Dorsolateral prefrontal cortex (tissue), 122 donors: ENCODE measurements at places on chromosomes 6 and 20.

DNA sequence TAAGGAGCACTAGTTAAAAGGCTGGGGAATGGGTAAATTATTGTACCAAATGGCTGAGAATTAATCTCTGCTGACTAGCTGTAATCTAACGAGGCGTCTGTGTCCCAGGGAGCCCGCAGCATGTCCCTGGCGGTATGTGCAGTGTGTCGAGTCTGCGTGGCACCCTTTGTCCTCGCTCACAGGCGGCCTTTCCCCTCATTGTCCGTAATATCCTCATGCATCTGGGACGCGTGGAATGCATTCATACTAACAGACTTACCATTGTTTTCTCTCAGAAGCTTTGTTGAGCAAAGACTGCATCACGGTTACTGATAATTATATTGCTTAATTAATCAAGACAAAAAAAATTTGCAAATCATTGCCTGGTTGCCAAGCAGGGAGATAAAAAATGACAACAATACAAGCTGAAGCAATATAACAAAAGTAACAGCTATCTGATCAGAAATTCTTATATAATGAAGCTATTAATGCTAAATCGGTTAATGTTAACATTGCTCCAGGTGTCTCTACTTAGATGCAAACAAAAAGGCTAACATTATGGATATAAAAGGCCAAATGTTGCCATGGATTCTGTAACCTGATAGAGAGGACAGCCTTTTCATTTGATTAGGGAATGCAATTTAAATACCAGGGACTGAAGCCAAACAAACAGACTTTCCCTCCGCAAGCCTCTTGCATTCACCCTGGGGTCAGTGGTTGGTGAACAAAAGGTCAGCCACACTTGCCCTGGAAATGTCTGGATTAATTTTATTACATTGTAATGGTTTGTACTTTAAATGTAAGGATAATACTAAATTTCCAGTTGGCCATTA is 124.8 kb downstream of the INSM1 start:
- peak; percentile 89 for DNase-seq

DNA sequence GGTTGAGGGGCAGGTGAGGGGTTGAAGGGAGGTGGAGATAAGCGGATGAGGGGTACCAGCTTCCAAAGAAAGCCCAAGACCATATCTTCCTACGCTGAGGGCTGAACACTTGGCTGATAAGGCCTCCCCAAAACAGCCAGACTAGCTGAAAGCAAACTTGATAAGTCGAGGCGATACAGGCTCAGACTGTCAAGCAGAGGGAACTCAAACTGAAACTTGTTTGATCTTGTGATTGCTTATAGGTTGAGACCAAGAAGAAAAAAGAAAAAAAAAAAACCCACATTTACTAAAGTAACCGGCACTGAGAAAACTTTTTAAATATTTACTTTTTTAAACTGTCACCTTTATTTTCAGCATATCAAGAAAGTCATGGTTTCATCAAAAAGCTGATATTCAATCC is 73.6 kb downstream of the TRERF1 start:
- DNase-seq, result no peak

- DNase-seq, result no peak
Measured at GRCh38 chr6:80689716-80690395, 583.4 kb downstream of the BCKDHB start.

- DNase-seq, result peak; percentile 78
Measured at GRCh38 chr6:158536891-158537798, 22.7 kb upstream of the TMEM181 start.

DNA sequence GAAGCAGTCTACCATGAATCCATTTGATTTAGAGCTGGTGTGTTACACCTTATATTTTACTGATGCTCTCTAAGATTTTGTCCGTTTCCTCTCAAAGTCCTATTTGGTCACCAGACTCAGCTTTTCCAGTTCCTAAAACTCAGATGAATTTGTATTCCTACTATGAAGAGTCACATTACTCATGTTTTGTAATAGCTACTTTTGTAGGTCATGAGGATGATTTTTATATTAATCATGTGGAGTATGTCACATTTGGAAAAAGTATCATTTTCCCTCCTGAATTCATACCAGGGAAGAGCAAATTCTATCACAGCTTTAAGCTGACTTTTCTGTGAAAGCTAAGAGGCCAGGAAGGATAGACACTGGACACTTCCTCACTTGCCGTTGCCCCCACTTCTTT is 140.6 kb upstream of the SCGN start:
- no peak for DNase-seq

DNA sequence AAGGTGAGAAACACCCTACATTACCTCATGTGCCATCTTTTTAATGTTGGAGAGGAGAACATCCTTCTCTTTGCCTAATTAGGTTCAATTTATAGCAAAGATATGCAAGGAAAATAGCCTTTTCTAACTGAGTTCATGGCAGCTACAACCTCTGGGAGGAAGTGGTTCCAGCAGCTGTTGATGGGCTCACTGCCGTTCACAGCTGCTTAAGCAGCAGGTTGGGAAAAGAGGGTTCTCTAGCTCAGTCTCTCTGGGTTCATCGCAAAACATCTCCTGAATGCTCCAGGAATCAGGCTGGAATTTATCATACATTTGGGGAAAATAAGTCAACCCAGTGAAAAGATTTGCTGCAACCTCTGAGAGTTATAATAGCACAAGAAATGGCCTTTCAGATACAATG is 115.1 kb downstream of the UNC5CL start:
- DNase-seq, result no peak

DNA sequence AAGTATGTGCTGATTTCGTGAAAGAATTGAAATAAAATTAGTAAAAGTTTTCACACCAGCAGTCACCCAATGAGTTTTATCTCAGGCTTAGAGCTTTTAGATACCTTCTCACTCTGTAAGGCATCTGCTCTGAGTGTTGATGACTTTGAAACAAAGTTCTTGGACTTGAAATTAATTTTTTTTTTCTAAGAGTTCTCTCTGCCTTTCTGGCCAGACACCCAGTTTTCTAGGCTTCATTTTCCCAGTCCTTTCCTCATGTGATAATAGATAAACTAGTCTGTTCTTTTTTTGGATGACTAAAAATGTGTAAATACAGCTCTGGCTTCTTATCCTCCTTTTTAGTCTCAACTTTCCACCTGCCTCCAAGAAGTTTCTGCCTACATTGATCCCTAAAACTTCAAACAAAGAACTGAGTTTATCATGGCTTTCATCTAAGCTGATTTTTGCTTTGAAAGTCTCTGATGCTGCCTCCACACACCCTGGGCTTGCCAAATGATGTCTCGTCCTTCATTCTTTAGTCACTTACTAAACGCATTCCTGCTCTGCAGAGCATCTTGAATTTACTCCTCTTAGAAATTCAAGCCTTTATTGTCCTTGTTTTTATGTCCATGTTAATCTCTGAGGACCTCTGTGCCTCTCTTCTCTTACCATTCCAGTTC is 32.7 kb downstream of the SLX4IP start:
- DNase-seq, result no peak

GRCh38 chr20:63555661-63556381 is 1.9 kb downstream of the FNDC11 start:
- DNase-seq, result no peak

DNA sequence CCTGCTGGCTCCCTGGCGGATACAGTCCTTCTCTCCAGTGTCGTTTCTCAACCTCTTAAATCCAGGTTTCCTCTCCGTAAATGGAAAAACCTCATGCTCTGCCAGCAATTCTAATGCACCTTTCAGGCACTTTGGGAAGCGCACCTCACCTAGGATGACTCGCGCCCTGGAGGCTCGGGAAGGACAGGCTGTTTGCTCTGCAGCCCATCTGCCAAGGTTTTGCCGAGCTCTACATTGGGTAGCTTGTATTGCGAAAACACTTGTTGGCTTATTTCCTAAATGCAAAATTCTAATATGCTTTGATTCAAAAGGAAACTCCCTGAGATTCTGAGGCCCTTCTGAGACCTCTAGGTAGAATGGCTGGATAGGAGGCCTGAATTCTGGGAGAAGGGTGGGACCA is 102.6 kb upstream of the MLN start:
- DNase-seq, result no peak

GRCh38 chr6:113246186-113246585 is 611.0 kb upstream of the MARCKS start:
- no peak for DNase-seq

GRCh38 chr6:168034537-168034936 is 37.1 kb downstream of the KIF25 start:
- peak; percentile 37 for DNase-seq

DNA sequence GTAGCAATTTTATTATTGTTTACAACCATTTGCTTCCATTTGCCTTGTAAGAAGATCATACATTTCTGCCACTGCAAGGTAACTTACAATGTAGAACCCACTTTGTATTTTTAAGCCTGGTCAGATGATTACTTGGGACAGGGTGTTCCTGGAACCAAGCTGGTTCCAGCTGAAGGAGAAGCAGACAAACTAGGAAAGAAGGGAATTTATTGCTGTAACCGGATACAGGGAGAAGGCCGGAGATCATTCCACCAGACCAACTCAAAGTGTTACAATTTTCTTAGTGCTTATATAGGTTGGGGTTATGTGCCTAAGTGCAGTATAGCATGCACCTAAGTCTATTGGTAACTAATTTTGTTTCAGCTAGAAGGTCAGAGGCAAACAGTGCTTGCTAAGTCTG is 104.4 kb downstream of the MANEA start:
- no peak for DNase-seq

GRCh38 chr20:53693262-53693871 is 99.7 kb upstream of the ZNF217 start:
- no peak for DNase-seq

DNA sequence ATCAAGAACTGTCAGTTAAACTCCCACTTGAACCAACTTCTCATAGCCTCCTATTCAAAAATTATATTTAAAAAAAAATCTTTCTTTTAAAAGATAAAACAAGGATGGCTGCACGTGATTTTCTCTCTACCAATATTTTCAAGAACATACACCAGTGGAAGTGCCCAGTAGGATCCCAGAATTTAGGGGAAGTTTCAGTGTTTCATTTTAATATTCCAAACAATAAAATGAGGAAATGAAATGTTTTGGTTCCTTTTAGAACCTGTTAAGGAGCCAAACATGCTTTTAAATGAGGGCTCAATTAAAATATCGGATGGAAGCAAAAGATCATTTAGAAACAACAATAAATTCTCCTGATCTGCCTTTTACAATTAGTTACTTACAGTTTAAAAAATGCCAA is 26.4 kb upstream of the PRELID3B start:
- DNase-seq, result no peak

- no peak for DNase-seq
Measured at GRCh38 chr6:44641344-44642031, 254.0 kb downstream of the CDC5L start.
